Retina (tissue), 1 donor: ENCODE measurements at places on chromosomes 11 and 22.
A peak's percentile ranks its signal among the peaks of the same experiment; 100 is the strongest.

DNA sequence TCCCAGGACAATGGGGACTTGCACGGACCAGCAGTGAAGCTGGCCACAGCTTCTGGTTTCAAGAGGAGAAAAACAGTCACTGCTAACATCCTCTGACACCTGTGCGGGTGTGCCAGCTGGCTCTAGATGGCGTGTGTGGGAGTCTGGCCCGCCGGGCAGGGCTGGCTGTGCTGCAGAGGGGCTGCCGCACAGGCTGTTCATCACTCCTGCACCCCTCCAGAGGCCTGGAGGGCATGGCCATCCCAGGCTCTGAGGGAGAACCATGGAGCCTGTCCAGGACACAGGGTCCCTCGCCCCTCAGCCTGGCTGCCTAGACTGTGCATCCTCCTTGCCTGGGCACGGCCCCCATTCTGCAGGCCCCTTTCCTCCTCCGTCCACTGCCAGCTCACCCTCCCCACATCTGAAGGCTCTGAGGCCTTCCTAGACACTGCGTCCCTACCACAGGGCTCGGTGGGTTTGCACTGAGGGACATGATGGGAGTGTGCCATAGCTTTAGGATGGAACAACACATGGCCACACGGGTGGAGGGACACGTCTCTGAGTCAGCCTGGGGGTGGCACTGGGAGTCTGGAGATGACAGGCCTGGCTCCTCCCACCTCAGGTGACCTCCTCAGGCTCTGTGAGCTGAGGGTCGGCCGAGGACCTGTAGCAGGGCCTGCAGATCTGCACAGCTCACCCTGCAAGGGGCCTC is 42.1 kb upstream of the GNB1L start:
- DNase-seq, result no peak

- DNase-seq, result no peak
These were observed 45.9 kb downstream of the ARHGAP32 start for GRCh38 chr11:129146191-129146590.

- DNase-seq, result no peak
These were observed 32.2 kb downstream of the SERPINH1 start for GRCh38 chr11:75594211-75594610.

DNA sequence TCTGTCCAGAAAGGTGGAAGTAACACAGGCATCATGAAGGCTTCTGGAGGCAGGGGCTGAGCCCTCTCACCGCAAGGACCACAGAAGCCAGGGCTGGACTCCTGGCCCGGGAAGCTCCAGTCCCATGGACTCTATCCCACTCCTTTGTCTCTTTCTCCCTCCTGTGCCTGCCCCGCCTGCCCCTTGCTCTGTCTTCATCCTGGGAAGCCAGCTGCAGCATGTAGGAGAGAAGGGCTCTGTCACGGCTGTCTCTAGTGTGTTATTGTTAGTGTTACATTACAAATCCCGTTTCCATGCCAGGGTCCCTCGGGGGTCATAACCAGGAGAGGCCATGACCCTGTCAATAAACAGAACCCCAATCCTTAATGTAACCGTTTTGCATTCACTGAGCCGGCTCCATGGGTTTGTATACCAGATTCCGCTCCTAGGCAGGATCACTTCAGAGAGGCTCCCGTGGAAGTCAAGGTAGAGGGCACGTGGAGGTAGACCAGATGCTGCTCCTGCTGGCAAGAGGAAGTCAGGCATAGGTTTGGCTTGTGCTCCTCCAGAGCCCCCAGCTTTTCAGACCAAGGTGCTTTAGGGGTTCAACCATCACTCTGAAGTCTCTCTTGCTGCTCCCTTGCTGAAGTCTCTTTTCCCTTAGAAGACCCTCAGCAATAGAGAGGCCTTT is 293.2 kb downstream of the ETS1 start:
- no peak for DNase-seq

DNA sequence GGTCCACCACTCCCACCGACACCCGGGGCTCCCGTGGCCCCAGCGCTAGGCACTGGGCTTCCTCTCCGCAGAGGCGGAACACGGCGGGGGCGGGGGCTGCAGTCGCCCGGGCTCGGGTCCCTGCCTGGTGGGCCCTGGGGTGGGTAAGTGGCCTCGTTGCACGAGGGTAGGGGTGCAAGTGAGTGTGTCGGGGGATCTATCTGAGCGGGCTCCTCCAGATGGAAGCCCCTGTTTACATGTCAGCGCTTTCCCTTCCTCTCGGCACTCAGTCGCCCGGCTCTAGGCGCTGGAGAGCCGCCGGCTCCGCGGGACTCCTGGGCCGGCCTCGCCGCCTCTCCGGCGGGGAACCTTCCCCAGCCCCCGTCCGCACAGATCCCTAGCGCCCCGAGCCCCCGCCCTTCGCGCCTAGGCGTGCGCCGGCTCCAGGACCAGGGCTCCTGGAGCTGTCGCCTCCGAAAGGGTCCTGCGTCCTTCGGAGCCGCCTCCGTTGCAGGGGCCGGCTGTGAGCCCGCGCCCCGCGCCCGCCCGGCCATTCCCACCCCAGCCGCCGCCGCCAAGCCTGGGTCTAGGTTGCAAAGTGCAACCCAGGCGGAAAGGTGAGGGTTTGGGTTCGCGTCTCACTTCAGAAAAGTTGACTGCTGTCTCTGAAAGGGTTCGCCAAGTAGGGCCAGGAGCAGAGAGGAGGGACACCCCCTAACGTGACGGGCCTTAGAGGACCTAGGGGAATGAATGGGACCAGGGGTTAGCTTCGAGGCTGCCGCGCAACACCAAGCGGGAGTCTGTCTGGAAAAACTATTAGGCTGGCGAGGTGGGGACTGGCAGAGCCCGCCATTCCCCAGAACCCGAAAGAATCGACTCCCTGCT is 978 bp downstream of the FLI1 start:
- peak; percentile 54 for DNase-seq

GRCh38 chr11:78037056-78037455 is 14.0 kb upstream of the KCTD14 start:
- DNase-seq, result no peak

DNA sequence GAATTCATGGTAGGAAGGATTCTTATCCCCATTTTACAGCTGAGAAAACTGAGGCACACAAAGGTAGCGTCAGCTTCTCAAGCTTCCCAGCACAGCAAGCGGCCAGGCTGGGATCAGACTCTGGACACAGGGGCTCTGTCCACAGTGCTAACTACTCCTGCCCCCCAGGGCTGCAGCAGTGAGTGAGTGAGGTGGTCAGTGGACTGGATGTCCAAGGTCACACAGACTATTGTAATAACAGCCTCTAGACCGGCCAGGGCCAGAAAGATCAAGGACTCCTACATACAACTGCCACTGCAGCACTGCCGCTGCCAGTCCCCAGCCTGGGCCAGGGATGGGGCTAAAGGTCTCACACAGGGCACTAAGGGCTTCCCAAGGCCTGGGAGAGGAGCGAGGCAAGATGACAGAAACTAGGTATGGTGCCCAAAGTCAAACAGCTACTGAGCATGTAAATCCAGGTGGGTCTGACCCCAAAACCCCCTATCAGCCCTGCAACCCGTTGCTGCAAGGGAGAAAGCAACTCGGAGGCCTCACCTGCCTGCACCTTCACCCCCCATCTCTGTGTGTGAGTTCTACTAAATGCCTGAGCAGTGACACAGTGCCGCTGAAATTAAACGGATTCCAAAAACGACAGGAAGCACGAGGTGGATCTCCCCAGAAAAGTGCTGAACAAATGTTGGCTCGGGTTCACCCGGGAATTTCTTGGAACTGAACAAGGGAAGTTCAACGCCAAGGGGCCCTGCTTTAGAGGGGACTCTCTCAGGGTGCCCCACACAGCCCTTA is 161.8 kb upstream of the GRK3 start:
- DNase-seq, result peak; percentile 28

DNA sequence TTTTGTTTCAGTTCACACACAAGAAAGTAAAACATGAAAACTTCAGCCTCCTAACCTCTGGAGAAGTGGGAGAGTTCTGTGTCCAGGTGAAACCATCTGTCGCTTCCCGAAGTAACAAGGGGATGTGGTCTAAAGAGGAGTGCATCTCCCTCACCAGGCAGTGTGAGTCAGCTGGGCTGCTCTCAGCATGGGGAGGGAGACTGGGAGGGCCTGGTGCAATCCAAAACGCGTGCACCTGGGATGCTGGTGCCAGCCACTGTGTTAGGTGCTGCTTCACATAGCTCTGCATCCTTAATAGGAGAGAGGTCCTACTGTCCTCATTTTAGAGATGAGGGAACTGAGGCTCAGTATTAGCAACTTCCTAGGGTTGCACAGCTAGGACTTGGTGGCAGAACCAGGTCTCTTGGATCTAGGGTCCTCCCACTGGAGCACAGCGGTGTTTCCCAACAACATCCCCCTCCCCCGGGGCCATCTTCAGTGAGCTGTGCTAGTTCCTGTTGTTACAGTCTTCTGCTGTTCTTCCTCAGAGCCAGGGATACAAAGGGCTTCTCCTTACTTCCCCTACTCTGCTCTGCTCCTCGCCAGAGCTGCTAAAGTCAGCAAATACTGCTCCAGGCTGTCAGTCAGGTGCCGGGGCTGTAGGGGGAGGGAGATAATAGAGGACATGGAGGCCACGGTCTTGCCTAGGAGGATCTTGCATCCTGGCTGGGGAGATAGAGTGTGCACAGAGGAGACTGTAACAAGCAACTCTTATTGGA is 8.0 kb downstream of the IL10RA start:
- no peak for DNase-seq

DNA sequence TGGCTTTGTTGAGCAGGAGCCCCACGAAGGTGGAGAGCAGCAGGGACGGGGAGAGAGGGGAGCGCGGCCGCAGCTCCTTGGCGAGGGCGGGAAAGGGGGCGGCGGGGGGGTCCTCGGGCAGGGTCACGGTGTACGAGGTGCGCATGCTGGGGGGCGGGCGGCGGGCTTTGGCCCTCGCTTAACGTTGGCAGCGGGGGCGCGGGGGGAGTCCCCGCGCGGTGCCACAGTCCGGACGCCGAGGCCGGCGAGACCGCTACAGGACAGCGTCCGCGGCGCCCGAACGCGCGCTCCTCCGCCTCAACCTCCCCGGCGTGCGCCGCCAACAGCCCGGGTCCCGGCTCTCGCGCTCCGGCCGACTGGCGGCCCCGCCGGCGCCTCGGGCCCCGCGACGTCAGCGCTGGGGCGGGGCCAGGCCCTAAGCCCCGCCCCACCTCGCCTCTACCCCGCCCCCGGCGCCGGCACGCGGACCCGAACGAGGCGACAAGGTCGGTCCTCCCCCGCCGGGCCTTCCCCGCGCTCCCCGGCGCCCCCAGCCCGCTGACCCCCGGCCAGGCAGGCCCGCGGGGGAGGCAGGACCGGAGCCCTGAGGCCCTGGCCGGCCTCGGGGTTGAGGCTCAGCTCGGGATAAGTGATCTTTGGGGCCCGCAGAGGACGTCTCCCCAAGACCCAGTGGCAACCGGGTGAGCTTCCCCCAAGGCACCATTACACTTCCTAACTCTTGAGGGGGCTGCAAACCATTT is 17.5 kb downstream of the USP2 start:
- DNase-seq, result no peak
